Mammary epithelial cell (primary cell): ENCODE measurements at places on chromosomes 3 and 15.
A peak's percentile ranks its signal among the peaks of the same experiment; 100 is the strongest.

GRCh38 chr15:98442901-98443300, 205.4 kb upstream of the IGF1R start:
- DNase-seq, result peak; percentile 18

DNA sequence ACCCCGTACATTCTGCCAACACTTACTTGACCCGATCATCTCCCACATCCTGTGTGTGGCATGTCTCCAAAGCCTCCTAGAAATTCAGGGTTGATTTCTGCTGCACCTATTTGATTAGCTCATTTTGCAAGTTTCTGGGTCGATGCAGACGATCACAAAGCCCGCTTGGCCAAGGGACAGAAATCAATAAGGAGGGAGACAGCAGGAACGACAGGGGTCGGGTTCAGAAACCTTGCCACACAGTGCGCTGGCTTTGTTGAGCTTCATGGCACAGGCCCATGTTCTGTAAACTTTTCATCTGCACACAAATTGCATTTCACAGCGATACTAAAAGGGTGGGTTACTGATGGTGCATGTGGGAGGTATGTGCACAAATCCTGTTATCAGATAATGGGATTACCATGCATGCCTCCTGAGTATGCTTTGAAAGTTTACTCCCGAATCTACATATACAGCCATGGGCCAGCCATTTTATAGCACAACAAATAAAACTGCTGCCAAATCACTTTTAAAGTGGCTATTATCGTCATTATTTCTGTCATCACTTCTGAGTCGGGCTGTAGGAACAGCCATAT, 95.9 kb upstream of the ATP11B start:
- no peak for DNase-seq

- DNase-seq, result no peak
These were observed 428.2 kb upstream of the IL12A start for GRCh38 chr3:159560214-159560979.

DNA sequence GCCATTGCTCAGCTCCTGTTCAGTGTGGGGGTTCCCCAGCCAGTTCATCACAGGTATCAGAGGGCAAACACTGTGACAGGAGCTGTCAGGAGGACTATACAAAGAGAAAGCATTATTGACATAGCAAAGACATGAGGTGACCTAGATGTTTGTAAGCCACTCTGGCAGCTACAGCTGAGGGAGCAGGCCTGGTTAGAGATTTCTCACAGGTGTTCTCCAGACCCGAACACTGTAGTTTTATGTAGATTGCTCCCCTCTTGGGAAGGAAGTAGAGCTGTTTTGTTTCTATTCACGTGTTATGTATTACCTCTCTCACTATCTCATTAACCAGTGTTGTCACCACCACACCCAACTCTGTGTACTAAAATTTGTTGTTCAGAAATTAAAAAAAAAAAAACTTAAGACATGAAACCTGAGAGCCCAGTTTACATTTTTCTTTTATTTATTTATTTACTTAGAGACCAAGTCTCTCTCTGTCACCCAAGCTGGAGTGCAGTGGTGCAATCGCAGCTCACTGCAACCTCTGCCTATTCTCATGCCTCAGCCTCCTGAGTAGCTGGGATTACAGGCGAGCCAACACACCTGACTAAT, 123.7 kb downstream of the RBPMS2 start:
- DNase-seq, result peak; percentile 20

DNA sequence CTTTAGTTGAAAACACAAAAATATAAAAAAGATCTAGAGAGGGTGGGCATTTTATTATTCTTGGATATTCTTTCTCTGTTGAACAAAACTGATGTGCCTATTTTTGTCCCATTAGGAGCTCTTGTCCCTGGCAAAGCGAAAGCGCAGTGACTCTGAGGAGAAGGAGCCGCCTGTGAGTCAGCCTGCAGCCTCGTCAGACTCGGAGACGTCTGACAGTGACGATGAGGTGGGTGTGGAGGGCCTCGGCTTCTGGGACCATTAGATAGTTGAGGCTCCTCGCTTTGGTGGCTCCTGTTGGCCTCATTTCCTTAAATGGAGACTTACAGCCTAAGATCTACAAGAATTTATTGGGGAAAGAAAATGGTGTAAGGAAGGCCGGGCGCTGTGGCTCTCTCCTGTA, 21.3 kb downstream of the RTF1 start:
- no peak for DNase-seq

- peak; percentile 78 for DNase-seq
These were observed 566 bp downstream of the HMCES start for GRCh38 chr3:129278966-129279906.

GRCh38 chr3:113165841-113166240, 45.5 kb upstream of the BOC start:
- DNase-seq, result no peak

GRCh38 chr15:90881978-90882721, 2.2 kb upstream of the FES start:
- DNase-seq, result no peak

DNA sequence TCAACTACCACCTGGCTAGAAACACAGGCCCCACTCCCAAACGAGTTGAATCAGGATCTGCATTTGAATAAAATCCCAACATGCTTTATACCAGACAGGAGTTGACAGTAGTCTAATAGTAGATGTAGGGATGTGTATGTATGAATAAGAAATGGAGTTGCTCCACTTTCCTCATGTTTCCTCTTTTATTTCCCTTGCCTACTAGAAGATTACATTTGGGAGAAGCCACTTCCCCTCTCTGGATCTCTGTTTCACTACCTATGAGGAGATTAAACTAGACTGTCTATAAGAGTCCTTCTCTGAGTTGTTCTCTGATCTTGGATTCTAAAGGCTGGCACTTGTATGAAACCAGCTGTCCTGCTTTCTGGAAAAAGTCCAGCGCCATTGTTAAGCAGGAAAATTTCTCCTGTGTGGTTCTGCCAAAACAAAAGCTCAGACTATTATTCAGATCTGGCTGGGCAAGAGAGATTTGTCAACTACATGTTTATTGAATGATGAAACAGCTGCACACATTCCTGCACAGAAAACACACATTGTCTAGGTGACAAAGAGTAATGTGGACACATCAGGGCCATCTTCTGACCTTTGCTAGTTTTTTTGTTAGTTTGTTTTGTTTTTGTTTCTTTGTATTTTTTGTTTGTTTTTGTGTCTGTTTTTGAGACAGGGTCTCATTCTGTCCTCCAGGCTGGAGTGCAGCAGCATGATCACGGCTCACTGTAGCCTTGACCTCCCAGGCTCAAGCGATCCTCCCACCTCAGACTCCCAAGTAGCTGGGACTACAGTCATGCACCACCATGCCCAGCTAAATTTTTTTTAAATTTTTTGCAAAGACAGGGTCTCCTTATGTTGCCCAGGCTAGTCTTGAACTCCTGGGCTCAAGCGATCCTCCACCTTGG, 29.9 kb downstream of the ACP3 start:
- peak; percentile 73 for DNase-seq

DNA sequence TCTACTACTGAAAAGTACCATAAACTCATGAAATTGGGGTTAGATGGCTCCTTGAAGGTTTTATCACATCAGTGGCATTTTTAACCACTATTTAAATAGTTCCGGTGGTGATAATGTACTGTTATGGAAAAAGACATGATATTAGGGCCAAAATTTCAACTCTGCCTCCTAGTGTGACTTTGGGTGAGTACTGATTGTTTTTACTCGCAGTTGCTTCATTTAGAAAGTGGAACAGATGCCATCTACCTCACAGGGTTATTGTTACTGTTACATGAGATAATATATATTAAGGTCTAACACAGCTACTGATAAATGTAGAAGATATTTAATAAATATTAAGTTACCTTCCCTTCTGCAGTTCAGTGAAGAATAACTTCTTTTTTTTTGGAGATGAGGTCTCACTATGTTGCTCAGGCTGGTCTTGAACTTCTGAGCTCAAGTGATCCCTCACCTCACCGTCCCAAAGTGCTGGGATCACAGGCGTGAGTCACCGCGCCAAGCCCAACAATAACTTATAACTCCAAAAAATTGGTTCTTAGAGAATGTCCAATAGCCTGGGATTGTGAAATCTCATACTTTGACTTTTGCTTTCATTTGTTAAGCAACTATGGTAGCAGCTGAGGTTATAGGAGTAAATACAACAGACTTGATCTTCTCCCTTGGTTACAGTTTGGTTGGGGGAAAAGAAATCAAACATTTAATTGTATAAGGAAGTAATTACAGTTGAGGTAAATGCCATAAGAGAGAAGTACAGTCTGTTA, 48.3 kb downstream of the MEF2A start:
- DNase-seq, result peak; percentile 20
